ACHN (cell line): ENCODE measurements at places on chromosomes 3 and 15.

GRCh38 chr15:68149059-68149458 lies 56.1 kb downstream of the CALML4 start:
- DNase-seq = peak; percentile 33

DNA sequence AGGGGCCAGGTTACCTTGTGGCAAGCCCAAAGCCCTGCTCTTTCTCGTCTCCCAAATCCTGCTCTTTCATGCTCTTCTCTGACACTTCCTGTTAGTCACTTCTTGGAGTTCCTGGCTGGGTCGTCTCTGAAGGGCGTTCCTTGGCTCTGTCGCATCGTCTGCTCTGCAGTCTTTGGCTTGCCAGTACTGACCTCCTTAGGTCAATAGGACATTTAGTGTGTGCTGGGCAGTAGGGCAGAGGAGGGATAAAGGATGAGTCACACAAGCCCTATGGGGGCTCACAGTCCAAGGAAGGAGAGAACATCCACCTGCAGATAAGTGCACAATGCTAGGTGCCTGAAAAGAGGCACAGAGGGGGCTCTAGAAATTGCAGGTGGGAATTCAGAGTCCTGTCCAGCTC lies 87.5 kb downstream of the FAM43A start:
- DNase-seq = no peak

- peak; percentile 10 for DNase-seq
These were observed 194.1 kb upstream of the ARHGEF26 start for GRCh38 chr3:153927107-153927506.

DNA sequence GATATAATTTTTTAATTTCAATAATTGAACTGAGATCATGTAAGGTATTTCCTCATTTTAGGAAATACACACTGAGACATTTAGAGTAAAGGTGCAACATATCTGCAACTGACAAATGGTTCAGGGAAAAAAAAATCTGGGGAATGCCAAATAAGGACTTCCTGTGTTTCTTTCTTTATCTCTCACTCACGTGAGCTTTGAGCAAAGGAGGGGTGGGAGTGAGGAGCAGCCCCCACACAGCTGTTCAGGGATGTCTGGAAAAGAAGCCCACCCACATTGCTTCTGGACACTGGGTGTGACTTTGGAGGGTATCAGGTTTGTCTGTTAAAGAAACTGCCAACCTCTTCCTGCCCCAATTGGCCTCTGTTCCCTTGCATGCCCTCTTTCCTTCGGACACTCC lies 5.6 kb upstream of the TP63 start:
- DNase-seq = no peak

DNA sequence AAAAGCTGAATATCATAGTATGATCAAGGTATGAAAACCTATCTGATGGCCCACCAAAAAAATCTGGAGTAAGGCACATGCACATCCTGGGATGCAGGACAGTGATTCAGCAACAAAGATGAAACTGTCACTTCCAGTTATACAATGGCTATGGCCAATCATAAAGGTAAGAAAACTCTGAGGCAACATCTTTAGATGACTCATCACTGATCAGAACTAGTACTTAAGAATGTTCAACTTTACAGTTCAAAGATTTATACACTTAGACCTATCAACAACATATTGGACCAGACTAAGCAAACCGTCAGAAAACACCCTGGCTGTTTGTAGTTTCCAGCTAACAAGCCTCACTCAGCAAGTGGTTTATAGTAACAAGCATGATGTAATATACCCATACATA lies 21.3 kb upstream of the PLCH1 start:
- DNase-seq = no peak

DNA sequence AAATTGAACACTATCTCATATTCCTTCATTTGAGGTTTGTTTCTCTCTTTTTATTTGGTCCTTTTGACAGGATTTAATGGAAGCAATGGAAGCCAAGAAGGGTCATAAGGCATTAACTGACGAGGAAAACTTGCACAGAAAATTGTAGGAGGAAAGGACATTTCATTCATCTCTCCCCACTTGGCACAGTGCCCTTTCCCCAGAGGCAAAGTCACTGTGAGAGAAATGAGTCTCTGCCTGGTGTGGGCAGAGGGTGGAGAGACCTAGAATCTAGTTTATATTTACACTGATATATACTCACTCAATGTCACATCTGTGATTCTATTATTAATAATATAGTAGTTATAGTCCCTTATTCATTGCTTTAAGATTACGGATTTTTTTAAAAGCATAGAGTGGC lies 324.6 kb upstream of the IL12A start:
- DNase-seq = no peak

- DNase-seq = no peak
These were observed 257.9 kb upstream of the KCNH8 start for GRCh38 chr3:18890449-18890848.

GRCh38 chr15:81858586-81858985 lies 187.2 kb downstream of the MEX3B start:
- no peak for DNase-seq

DNA sequence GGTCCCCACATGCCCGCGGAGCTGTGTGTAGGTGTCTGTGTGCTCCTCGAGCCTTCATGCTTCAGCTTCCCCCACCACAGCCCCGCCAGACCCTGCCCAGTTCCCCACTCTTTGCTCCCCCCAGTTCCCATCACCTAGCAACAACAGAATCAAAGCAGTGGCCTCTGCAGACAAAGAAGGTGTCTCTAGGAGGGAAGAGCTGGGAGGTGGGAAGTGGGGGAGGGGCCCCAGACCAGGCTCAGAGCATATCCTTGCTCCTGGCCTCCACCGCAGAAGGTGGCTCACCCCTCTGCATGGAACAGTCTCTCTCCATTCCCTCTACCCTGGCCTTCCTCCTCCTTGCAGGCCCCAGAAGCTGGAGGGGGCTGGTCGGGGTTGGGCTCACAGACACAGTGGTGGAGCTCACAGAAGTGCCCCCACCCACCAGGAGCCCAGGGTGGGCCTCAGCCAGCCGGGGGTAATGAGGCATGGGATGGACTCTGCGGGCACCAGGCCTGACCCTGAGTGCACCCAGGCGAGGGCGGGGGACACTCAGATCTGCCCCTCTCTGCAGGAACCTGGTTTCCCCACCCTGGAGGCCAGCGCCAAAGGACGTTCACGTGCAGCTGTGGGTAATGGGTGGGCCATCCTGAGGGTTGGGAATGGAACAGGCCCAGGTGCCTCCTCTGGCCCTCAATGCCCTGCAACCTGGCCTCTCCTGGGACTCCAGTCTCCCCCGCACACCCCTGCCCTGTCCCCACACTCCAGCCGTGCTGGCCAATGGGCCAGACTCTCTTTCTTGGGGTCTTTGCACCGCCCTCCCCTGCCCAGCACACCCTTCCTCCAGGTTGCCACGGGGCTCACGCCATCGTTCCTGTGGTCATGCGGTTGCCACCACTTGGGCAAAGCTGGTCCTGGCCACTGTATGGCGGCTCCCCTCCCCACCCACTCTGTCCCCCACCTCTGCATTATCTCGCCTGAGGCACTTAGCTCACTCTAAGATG lies 53.4 kb downstream of the TPRA1 start:
- DNase-seq = no peak

GRCh38 chr3:70811880-70812279 lies 499.4 kb upstream of the MDFIC2 start:
- no peak for DNase-seq

DNA sequence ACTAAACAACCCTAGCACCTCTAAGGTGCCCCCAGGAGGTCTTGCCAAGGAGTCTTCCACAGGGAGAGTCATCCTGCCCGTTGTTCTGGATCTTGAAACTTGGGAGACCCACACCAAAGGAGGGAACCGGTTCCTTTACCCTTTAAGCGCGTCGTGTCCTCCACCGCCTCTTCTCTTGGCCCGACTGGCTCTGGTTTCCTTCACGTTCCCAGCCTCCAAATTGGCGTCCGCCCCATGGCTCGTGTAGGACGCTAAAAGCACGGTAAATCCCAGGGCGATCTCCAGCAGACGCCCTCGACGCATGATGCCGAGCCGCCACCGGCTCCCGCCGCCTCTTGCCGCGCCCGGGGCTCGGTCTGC lies 1.1 kb downstream of the FBN1 start:
- DNase-seq = no peak

DNA sequence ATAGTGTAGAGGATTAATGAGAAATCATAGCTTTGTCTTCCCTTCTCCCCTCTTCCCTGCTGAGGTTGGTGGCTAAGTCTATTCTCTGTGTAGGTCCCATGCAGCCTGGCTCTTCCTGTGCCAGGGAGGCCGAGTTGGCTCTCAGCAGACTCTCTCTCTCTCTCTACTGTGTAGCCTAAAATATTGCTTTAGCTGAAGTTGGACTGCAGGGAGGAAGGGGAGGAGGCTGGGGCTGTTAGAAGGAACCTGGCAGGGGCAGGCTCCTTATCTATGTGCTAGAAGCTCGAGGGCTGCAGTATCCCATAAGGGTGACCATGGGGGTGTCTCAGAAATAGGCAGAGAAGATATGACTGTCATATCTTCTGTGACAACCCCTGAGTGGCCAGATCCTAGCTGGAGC lies 160.8 kb downstream of the EPHB1 start:
- DNase-seq = no peak

GRCh38 chr3:102230057-102230456 lies 204.8 kb upstream of the ZPLD1 start:
- no peak for DNase-seq

GRCh38 chr15:51129535-51130188 lies 35.0 kb upstream of the TNFAIP8L3 start:
- DNase-seq = no peak

GRCh38 chr3:99023590-99024192 lies 122.2 kb upstream of the DCBLD2 start:
- peak; percentile 38 for DNase-seq

GRCh38 chr3:134527037-134527436 lies 41.2 kb downstream of the CEP63 start:
- DNase-seq = peak; percentile 11

DNA sequence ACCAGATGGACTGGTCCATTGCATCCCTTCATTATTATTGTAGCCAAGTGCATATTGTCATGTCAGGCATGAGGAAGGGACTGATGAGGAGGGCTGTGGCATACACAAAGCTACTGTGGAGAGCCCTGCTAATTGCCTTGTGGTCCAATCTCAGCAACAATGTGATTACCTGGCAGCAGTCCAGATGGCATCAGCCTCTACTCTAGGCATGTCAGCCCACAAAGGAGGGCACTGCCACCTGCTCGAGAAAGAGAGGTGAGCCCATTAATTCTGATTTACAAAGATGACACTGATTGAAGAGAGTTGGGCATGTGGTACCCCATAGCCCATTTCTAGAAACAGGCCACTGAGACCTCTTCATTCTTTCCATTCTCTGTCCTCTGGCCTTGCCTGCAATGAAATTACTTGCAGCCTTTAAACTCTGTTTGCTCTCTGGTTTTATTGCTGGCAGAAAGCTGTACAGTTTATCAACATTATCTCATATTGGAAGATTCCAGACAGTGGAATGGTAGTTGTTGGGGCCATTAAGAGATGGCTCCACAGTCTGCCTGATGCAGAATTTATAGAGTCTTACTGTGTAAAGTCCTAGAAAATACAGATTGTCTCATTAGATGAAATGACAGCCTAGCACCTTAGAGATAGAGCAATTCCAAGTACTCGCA lies 307.7 kb downstream of the ARPP21 start:
- no peak for DNase-seq

- DNase-seq = peak; percentile 18
These were observed 1368.9 kb downstream of the OTOL1 start for GRCh38 chr3:162865466-162865865.

DNA sequence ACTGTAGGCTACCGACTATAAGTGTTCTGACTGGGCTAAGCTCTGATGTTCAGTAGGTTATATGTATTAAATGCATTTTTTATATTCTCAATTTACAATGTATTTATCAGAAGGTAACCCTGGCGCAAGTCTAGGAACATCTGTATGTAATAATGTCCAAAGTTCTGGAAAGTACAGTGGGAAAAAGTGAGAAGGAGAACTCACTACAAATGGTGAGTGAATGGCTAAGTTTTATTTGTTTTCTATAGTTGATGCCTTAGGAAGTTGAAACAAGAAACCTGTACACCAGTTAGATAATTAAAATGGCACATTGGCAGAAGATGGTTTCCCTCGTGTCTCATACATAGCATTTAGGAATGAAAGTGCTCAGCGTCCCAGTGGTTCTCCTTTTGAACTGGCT lies 333.4 kb upstream of the THRB start:
- no peak for DNase-seq

DNA sequence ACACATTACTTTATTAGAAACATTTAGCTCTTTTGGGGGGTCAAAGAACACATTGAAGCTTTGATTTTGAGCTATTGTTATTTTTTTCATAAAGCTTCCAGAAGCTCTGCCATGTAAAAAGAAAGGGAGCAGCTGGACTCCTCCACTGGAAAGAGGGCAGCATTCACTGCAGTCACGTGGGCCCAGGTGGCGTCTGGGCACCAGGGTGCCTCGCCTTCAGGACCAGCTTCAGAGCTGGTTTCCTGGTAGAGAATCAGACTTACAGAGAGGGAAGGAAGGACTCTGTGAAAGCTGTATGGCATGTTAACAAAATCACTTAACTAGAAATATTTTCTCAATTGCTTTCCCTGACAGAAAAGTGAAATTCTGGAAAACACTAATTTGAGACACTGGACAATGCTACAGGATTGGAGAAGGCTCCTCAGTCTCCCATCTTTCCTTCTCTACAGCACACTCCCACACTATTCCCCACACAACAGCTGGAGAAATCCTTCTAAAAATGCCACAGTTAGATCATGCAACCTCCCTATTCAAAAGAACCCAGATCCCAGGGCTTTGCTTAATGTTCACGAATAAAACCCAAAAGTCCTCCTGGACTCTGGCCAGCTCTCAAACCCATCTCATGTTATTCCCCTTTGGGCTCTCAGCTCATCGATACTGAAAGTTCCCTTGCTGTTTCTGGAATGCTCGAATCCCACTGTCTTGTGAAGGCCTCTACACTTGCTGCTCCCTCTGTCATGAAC lies 83.2 kb downstream of the NFKBIZ start:
- no peak for DNase-seq

DNA sequence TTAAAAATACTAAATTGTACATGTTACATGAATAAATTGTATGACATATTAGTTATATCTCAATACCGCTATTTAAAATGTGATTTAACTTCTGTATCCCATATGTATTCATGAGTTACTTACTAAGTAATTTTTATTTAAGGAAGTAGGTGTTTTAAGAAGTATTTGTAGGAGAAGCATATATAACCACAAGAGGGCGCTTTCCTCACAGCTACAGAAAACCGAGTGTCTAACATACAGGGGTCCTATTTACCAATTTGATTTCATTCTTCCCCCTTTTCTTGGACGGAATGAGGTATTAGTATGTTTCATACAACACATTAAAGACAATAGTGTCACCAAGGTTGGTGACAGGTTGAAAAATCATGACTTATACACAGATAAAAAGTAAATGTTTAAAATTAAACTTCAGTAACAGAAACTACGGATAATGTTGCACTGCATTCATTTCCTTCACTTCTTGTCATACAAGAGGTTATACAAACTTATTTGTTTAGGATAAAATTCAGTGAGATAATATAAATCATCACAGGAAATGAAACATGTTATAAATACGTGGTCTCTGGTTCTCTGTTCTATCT lies 253.6 kb downstream of the MAGI1 start:
- peak; percentile 55 for DNase-seq
